ELF-1 (cell line): ENCODE measurements at places on chromosomes 13 and 19.

DNA sequence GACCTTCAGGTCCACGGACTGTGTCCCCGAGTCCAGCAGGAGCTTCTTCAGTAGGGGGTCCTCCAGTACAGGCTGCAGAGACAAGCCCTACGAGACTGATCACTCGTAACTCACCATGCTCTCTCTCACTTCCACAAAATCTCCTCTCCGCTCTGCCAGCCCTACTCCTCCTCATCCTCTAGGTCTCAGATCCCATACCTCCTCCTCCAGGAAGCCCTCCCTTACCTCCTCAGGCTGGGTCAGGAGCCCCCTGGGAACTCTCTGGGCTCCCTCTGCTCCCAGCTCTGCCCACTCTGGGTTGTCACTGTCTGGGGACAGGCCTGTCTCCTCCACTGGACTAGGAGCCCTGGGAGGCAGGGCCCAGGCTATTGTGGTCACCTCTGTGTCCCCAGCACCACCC lies 23.9 kb upstream of the NAPA start:
- no peak for DNase-seq

DNA sequence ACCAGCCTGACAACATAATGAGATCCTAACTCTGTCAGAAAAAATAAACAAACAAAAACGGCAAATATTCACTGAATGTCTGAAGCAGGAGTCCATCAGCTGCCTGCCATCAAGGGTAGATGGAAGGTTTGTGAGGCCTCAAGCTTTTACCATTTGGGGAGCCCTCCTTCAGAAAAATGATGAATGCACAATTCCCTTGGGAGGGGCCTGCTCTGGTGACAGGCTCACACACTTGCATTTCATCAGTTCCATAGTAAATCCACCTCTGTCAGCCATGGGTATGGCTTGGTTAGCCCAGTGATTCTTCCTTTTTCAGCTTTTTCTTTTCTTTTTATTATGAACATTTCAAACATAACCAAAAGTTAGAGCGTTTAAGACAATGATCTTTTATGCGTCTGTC lies 26.3 kb upstream of the KATNAL1 start:
- DNase-seq = no peak

- DNase-seq = no peak
Observed at GRCh38 chr13:58300974-58301681, 669.6 kb downstream of the PCDH17 start.

DNA sequence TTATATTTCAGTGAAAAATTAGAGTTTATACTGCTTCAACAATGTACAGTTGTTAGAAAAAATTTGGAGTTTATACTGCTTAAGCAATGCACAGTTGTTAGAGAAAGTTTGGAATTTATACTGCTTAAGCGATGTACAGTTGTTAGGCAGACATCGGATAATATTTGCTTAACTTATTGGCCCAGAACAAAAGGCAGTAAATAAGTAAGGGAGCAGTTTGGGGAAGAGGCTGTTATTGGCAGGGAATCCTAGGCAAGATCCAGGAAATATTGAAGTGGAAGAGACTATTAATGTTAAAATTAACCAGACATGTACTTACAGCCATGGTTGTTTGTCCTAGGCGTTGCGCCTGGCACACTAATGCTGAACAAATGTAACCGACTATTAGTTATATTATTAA lies 166.9 kb downstream of the GPC5 start:
- DNase-seq = no peak

GRCh38 chr19:50020481-50020880 lies 4.7 kb downstream of the VRK3 start:
- DNase-seq = no peak
